ENCODE measurements at places on chromosomes 13 and 19. TPM values are rescaled to one million over a fixed set of nuclear protein-coding genes. Genes with fewer than 3 reads are reported as not detected.

USHBP1 gene
- not detected for total RNA-seq

ZNF135 gene
- total RNA-seq = 3.4 TPM

ZNF235 gene
- 9.5 TPM for total RNA-seq

URI1 gene
- total RNA-seq = 44.4 TPM

GPC5 gene
- under 0.01 TPM for total RNA-seq

CD209 gene
- total RNA-seq = not detected

GADD45B gene
- total RNA-seq = 10.9 TPM

C13orf42 gene
- total RNA-seq = not detected

CCDC8 gene
- total RNA-seq = 1.5 TPM

MYPOP gene
- total RNA-seq = 2.1 TPM

C1QTNF9B gene
- total RNA-seq = not detected
